ENCODE measurements at places on chromosomes 5 and 9. TPM values are rescaled to one million over a fixed set of nuclear protein-coding genes. Genes with fewer than 3 reads are reported as not detected.

The STARD4 gene
- total RNA-seq = 52.4 TPM

The CAPSL gene
- total RNA-seq = not detected

The GABRA1 gene
- total RNA-seq = not detected

The ANGPTL2 gene
- 7.7 TPM for total RNA-seq

The PCDHB5 gene
- 0.51 TPM for total RNA-seq

The GLDC gene
- total RNA-seq = 3.4 TPM

The PMPCA gene
- 42.4 TPM for total RNA-seq

The SLC6A3 gene
- total RNA-seq = not detected

The TMEM215 gene
- total RNA-seq = not detected

The KIF3A gene
- 4.4 TPM for total RNA-seq

The SUSD3 gene
- total RNA-seq = not detected

The SPINK1 gene
- total RNA-seq = not detected

The FGF18 gene
- not detected for total RNA-seq

The MORN5 gene
- total RNA-seq = not detected

The INSYN2B gene
- total RNA-seq = 1.4 TPM

The TIGD6 gene
- total RNA-seq = 5.3 TPM

The PCDHB11 gene
- 0.13 TPM for total RNA-seq

The GARIN3 gene
- not detected for total RNA-seq

The PCDHGA11 gene
- 4.0 TPM for total RNA-seq

The ADRA1B gene
- total RNA-seq = under 0.01 TPM

The SV2C gene
- total RNA-seq = under 0.01 TPM

The MRPS27 gene
- 63.0 TPM for total RNA-seq

The EIF4E1B gene
- total RNA-seq = not detected

The CDH6 gene
- total RNA-seq = not detected

The TRIM7 gene
- total RNA-seq = 7.6 TPM

The GPR150 gene
- 0.13 TPM for total RNA-seq

The ANKRD33B gene
- total RNA-seq = 2.1 TPM

The PCDH1 gene
- 37.4 TPM for total RNA-seq

The CCL21 gene
- total RNA-seq = 1.8 TPM

The PCA3 gene
- 0.25 TPM for total RNA-seq

The NUP188 gene
- total RNA-seq = 49.9 TPM

Data from dermis microvascular lymphatic vessel endothelial cell (primary cell).